ENCODE measurements at places on chromosomes 5 and 9.

GRCh38 chr5:132422720-132423437 is 53.4 kb downstream of the SLC22A5 start:
- DNase-seq: no peak

- DNase-seq: no peak
Observed at GRCh38 chr5:51433052-51433710, 49.9 kb downstream of the ISL1 start.

- no peak for DNase-seq
Observed at GRCh38 chr9:1794547-1795270, 220.4 kb upstream of the SMARCA2 start.

DNA sequence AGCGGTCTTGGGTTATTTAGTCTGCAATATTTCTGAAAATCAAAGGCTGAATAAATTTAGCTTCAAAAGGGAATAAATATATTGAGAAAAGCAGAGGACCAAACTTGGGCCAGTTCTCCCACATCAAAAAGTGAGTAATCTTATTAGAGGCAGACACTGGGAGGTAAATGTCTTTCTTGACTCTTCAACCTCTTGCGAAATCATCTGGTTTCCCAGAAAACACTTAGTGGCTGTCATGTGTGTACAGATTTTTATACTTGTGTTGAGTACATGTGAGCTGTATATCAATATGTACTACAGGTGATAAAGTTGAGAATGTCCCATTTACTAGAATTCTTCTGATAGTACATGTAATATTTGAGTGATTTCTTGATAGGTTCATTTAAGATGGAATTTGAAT is 454.9 kb downstream of the PRR16 start:
- DNase-seq: no peak

- no peak for DNase-seq
Observed at GRCh38 chr5:116778032-116778431, 203.4 kb upstream of the SEMA6A start.

- peak; percentile 18 for DNase-seq
Observed at GRCh38 chr9:93003552-93004407, 54.7 kb upstream of the SUSD3 start.

GRCh38 chr5:44412286-44412685 is 23.1 kb upstream of the FGF10 start:
- DNase-seq: no peak

DNA sequence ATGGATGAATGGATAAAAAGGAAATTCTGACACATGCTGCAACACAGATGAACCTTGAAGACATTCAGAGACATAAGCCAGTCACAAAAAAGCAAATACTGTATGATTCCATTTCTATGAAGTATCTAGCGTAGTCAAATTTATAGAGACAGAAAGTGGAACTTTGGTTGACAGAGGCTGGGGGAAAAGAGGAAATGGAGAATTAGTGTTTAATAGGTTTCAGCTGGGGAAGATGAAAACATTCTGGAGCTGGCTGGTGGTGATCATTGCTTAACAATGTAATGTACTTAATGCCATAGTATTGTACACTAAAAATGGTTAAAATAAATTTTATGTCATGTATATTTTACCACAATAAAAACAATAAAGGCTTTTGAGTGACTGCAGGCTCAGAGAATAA is 24.2 kb downstream of the PPIC start:
- no peak for DNase-seq

DNA sequence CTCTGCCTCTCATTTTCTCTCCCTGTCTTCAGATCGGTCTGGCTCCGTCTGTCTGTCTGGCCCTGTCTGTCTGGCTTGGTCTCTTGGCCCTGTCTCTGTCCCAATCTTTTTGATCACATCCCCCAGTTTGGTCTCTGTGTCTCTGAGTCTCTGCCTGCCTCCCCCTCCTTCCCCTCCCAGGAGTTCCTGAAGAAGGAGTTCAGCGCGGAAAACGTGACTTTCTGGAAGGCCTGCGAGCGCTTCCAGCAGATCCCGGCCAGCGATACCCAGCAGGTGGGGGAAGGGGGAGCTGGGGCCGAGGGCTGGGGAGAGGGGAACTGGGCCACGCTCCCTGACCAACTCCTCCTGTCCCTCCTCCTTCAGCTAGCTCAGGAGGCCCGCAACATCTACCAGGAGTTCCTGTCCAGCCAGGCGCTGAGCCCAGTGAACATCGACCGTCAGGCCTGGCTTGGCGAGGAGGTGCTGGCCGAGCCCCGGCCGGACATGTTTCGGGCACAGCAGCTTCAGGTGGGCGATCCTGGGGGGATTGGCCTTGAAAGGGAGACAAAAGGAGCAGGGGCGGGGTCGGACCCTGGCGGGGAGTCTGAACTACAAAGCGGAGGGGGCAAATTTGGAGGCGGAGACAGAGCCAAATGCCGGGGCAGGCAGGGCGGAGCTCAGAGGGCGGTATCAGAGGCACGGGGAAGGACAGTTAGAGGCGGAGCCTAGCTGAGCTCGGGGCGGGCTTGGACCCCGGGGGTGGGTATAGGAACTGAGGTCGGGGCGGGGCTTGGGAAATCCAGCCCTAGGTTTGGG is 9.0 kb downstream of the RGS14 start:
- DNase-seq: no peak

- DNase-seq: no peak
Observed at GRCh38 chr5:133179405-133179804, 127.6 kb downstream of the HSPA4 start.

- no peak for DNase-seq
Observed at GRCh38 chr5:158809936-158810335, 289.8 kb downstream of the EBF1 start.

- no peak for DNase-seq
Observed at GRCh38 chr5:121384359-121384758, 467.3 kb upstream of the FTMT start.

GRCh38 chr5:20572614-20573013 is 584.6 kb upstream of the CDH18 start:
- DNase-seq: no peak

DNA sequence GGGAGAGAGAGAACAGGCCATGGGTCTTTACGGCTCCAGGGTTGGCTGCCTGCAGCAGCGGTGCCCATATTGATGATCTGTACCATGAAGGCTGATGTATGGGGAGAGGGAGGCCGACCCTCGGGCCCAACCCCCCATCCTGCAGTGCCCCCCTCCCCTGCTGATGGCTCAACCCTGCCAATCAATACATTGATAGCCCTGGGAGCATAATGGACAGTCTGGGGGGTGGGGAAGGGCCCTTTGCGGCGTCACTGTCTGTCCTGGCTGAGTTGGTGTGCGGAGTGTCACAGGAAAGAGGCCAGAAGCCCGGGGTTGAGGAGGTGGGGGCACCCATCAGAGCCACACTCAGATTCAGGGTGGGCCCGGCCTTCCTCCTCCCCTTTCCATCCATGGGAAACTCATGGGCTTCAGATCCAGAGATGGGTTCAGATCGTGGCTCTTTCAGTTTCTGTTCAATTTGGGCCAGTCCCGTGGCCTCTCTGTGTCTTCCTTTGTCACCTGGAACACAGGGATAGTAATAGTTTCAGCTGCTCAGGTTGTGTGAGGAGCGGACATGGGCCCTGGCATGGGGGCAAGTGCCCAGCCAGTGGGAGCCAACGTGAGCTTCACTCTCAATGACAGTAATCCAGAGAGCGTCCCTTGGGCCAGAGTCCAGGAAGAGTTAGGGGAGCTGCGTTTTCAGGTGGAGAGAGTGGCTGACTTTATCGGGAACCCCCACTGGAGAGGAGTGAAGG is 9.5 kb downstream of the FGF18 start:
- no peak for DNase-seq

- DNase-seq: no peak
Observed at GRCh38 chr5:93423300-93423699, 157.7 kb downstream of the NR2F1-AS1 start.
